Cardiac muscle cell (in vitro differentiated cells and primary cell): ENCODE measurements at places on chromosomes 7 and 10. TPM values are rescaled to one million over a fixed set of nuclear protein-coding genes. Genes with fewer than 3 reads are reported as not detected.

The LIPN gene
- not detected in 2 replicates for total RNA-seq

The OR6B1 gene
- total RNA-seq = not detected in 2 replicates

The HMX3 gene
- total RNA-seq = not detected in 2 replicates

The SAP25 gene
- 1.4 and 1.5 TPM in 2 replicates for total RNA-seq

The COPG2 gene
- 26.8 and 35.1 TPM in 2 replicates for total RNA-seq

The CNPY1 gene
- 0.15 TPM in 1 of 2 replicates, not detected in the other for total RNA-seq

The OPALIN gene
- total RNA-seq = not detected in 2 replicates

The OR6V1 gene
- not detected in 2 replicates for total RNA-seq

The KLHDC10 gene
- 10.4 and 14.4 TPM in 2 replicates for total RNA-seq

The GIGYF1 gene
- 31.9 and 53.2 TPM in 2 replicates for total RNA-seq

The SVIL gene
- 244 and 412 TPM in 2 replicates for total RNA-seq

The PRPS1L1 gene
- not detected in 2 replicates for total RNA-seq

The OR2A12 gene
- total RNA-seq = not detected in 2 replicates

The NSMCE4A gene
- 82.5 and 86.3 TPM in 2 replicates for total RNA-seq

The ACBD5 gene
- 18.8 and 27.0 TPM in 2 replicates for total RNA-seq

The FAM25C gene
- total RNA-seq = not detected in 2 replicates

The WIPF3 gene
- 1.3 and 2.8 TPM in 2 replicates for total RNA-seq

The MSMB gene
- not detected in 2 replicates for total RNA-seq

The FZD8 gene
- 41.5 and 58.4 TPM in 2 replicates for total RNA-seq

The MAGI2 gene
- total RNA-seq = 16.8 and 24.7 TPM in 2 replicates

The SYT15B gene
- total RNA-seq = 0.04 TPM in 1 of 2 replicates, not detected in the other

The TAS2R4 gene
- total RNA-seq = 0.39 and 2.5 TPM in 2 replicates

The FBXL15 gene
- 36.3 and 46.6 TPM in 2 replicates for total RNA-seq

The UPK3B gene
- 0.88 and 1.5 TPM in 2 replicates for total RNA-seq

The DUSP5 gene
- 75.8 and 82.1 TPM in 2 replicates for total RNA-seq

The CROT gene
- 4.9 and 7.7 TPM in 2 replicates for total RNA-seq

The SFRP4 gene
- 4.6 and 4.7 TPM in 2 replicates for total RNA-seq

The STEAP1 gene
- not detected in 2 replicates for total RNA-seq

The EVX1 gene
- not detected in 2 replicates for total RNA-seq
